ENCODE measurements at places on chromosomes 1 and 21.

GRCh38 chr1:200030791-200031190 is 3.3 kb downstream of the NR5A2 start:
- DNase-seq, result no peak

DNA sequence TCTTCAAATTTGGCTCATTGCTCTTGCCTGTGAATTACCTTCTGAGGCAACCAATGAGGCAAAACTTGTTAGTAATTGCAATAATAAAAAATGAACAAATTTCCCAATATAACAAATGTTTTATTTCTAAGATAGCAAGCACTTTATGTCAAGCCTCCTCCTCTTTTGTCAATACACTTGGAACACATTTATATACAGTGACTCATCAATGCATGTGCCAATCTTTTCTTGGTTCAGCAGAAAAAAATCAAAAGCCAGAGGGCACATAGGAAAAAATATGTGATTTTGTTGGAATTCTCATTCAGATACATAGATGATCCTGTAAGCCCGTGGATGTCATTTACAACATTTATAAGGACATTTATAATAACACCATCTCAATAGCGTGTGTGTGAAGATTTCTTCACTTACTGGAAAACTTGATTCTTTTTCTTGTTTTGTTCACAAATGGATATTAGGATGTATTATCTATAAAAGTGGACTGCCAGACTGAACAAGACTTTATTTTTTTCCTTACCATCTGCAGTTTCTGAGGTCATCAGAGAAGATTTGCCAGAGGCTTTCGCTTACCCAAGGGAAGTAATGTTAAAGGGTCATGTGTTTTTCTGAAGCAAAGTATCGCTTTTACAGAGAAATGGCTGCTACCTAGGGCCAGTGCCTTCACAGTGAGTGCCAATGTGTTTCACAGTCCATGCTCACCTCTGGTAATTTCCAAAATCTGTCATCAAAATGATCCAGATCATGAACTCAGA is 645.7 kb upstream of the PTBP2 start:
- no peak for DNase-seq

DNA sequence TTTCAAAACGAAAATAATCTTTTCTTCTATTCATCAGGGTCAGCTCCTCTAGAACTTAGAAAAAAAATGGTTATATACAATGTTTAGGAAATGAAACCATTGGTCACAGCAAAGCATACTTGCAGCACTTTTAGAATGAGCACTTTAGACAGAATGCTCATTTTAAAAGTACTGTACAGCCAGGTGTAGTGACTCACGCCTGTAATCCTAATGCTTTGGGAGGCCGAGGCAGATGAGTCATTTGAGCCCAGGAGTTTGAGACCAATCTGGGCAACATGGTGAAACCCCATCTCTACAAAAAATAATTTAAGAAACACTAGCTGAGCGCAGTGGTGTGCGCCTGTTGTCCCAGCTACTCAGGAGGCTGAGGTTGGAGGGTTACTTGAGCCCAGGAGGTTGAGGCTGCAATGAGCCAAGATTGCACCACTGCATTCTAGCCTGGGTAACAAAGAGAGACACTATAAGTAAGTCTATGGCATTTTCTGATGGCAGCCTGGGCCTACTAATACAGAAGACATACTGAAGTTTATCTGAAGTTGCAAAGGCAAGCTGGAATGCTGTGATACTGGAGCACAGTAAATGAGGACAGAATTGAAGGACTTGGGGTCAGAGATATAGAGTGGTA is 48.9 kb upstream of the ZNF326 start:
- DNase-seq, result no peak

DNA sequence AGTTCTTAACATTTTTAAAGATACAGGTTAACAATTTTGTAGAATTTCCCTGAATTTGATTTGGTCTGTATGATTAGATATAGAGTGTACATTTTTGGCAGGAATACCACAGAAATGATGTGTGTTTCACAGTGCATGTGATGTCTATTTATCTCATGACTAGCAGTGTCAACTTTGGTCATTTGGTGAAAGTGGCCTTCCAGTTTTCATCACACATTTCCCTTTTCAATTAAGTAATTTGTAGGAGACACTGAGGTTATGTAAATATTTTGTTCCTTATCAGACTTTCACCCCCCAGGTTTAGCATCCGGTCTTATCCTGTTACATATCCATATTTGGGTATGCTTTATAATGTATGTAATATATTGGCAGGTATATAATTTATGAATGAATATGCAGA is 41.8 kb downstream of the MAP3K7CL start:
- no peak for DNase-seq

- DNase-seq, result no peak
Measured at GRCh38 chr1:2273401-2274090, 45.4 kb downstream of the SKI start.

GRCh38 chr1:238764779-238765178 is 621.6 kb upstream of the CHRM3 start:
- no peak for DNase-seq

- no peak for DNase-seq
Measured at GRCh38 chr1:117209094-117209493, 1.6 kb downstream of the VTCN1 start.

DNA sequence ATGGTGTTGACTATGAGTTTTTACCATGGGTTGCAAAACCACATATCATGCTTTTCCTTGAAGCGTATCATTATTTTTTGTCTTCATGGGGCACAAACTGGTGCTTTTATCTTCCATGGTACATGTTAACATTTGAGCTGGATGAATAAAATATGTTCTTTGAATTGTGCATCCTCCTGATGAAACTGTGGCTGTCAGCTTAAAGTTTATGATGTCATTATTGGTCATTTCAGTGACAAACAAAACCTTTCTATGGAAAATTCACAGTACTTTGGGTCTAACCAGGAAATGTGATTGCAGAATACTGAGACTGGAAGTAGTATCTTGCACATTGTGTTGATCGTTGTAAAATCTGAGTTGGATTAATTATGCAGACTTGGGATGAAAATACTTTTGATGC is 291.7 kb upstream of the ZRANB2 start:
- no peak for DNase-seq

GRCh38 chr1:112054510-112054909 is 65.0 kb upstream of the KCND3 start:
- no peak for DNase-seq

- no peak for DNase-seq
Measured at GRCh38 chr1:234844479-234845031, 234.6 kb upstream of the IRF2BP2 start.

- no peak for DNase-seq
Measured at GRCh38 chr1:210438928-210439841, 110.5 kb downstream of the HHAT start.

DNA sequence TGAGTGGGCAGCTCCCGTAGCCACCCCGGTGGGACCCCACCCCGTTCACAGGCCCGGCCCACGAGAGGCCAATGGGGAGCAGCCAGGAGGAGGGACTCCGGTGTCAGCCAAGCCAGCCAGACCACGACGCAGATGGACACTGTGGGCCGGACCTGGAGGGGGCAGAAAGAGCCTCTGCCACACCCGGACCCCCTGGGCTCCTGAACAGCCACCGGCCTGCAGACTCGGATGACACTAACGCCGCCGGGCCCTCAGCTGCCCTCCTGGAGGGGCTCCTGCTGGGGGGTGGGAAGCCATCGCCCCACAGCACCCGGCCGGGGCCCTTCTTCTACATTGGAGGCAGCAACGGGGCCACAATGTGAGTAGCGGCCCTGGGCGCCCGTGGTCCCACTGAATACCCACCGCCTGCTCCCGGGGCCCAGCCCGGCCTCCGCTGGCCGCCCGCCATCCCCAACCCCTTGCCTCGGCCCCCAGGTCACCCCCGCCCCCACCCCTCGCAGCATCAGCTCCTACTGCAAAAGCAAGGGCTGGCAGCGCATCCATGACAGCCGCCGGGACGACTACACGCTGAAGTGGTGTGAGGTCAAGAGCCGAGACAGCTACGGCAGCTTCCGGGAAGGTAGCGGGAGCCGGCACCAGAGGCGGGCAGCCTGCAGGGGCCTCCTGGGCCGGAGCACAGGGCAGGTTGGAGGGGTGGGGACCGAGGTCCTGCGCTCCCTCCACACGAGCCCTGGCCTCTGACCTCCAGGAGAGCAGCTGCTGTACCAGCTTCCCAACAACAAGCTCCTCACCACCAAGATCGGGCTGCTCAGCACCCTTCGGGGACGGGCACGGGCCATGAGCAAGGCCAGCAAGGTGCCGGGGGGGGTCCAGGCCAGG is 6.5 kb downstream of the TTLL10 start:
- DNase-seq, result no peak

- DNase-seq, result no peak
Measured at GRCh38 chr1:202405928-202406327, 57.4 kb downstream of the PPP1R12B start.

GRCh38 chr1:74733604-74734484 is 892 bp downstream of the TYW3 start:
- no peak for DNase-seq

GRCh38 chr1:92698932-92699331 is 86.0 kb downstream of the EVI5 start:
- no peak for DNase-seq

GRCh38 chr1:200118779-200119505 is 91.4 kb downstream of the NR5A2 start:
- no peak for DNase-seq

DNA sequence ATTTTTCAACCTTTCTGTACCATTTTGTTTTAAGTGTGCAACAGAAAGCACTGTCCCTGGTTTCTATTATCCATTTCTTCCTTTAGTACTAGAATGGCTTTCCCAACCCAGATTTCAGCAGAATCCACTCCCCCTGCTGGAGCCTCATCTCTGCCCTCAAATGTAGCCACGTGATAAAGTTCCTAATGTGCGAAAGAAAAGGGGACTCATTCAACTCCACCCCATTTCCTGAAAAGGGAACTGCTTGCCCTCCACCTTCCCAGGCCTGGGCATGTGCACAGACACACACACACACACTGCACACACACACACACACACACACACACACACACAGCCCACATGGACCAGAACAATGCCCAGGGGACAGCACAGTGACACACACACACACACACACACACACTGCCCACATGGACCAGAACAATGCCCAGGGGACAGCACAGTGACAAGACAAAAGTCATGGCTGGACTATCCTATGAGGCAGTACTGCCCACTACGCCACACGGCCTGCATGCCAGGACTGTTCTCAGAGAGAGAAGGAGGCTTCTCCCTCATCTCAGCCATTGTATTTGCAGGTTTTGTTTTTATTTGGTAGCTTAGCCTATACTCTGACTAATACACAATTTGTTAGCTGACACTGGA is 33.2 kb downstream of the PACC1 start:
- DNase-seq, result no peak

GRCh38 chr1:174726167-174726879 is 273.4 kb upstream of the CACYBP start:
- no peak for DNase-seq

DNA sequence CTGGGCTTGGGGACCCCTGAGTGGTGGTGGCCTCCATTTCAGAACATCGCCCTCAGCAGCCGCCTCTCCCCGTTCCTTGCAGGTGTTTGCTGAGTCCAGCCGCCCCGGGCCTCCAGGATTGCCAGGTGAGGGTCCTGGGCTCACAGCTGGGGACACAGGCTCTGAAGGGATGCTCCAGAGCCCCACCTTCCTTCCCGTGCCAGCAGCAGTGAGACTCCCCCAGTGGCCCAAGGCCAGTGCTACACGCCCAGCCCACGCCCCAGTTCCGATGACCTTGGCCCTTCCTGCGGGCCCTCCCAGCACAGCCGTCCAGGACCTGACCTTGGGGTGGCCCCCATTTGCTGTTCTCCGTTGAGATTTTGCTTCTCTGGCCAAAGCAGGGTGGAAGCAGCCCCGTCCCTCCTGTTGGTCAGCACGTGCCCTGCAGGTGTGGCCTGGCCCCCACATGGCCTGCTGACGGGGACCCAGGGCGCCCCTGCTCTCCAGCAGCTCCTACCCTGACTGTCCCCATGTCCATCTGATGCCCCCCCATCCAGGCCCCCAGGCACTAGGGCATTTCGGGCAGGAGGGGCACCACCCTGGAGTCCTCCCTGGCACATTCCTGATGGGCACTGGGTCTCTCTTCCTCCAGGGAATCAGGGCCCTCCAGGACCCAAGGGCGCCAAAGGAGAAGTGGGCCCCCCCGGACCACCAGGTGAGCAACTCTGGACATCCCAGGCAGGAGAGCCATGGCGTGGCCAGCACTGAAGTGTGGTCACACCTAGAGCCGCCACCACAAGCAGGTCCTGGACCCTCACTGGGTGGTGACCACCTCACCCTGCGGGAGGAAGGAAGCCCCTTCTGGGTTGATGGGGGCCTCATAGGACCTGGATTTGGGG is 45.0 kb downstream of the SLC19A1 start:
- DNase-seq, result no peak

DNA sequence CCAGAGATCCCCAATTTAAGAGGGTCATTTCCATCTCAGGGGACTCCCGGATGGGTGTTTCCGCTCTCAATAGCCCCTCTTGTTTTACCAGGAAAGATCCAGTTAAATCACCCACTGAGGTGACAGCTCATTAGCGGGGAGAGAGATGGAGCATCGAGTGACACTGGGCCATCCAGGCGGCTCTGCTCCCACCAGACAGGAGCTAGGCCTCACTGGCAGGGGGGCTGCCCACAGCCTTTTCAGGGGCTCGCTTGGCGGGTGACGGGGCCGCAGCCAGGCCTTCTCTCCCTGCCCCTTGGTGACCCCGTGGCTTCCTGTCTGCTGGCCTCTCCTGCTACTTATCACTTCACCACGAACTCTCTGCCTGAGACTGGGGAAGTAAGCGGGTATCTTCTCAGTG is 26.7 kb upstream of the SPSB1 start:
- DNase-seq, result no peak

DNA sequence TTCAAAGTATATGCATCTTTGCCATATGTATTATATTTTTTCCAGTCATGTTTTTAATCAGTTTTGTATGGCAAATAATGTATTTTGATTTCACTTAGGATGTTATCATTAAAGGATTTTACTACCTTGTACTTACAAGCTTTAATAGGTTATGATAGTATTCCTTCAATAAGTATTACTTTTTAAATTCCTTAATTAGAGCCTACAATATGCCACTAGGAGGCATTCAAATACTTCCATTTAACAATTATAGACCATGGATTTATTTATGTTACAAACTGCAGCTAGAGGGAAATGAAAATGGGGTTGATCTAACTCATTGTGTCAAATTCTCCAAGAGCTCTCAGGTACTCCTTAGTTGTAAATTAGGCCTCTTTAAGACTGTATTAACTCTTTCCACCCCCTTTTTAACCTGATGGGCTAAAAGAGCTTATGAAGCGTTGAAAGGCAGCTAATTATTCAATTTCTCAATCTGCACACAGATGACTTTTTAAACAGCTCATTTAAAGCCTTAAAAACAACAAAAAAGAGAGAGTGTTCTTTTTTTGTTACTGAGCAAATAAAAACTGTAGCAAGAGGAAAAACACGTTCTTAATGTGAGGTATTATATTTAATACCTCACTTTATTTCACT is 156.2 kb downstream of the DENND1B start:
- no peak for DNase-seq

DNA sequence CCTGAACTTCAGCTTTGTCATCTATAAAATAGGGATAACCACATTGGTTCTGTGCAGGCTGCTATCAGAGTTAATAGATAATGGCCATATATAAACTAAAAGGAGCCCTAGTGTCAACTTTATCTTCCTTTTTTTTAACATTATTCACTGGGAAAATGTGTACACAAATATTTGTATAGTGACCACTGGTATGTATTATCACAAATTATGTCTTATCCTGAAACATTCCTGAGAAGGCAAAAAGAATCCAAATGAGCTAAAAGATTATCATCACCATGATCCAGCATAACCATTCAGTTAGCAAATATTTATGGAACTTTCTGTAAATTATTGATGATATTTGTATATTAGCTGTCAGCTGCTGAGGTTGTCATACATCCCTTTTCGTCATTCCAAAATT is 16.6 kb downstream of the ANGPTL3 start:
- no peak for DNase-seq

Measured in C1 segment of cervical spinal cord (tissue), 14 donors.